Panc1 (cell line): ENCODE measurements at places on chromosomes 2 and 18. TPM values are rescaled to one million over a fixed set of nuclear protein-coding genes. Genes with fewer than 3 reads are reported as not detected.

- no peak for DNase-seq
Measured at GRCh38 chr2:54591551-54591950, 131.9 kb upstream of the EML6 start.

GRCh38 chr2:97858442-97858841 is 137.3 kb downstream of the TMEM131 start:
- DNase-seq = no peak

- DNase-seq = no peak
Measured at GRCh38 chr2:70753902-70754301, 14.1 kb downstream of the ADD2 start.

DNA sequence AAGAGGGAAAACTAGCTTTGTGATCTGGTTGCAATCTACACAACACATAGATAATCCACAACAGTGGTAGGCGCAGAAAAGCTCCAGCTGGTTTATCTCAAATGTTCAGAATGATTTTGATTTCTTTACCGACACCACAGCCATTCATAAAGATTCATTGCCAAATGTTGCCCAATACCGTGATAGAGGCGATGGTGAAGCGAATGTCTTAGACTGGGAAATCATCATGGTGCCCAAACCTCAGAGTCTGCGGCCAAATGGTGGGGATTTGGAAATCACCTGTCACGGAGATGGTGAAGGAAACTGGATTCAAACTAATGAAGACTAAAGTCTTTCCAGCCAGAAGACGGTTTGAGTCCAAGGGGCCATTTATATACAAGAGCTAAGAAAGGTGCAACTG is 48.5 kb upstream of the CCDC150 start:
- DNase-seq = no peak

Gene ABHD1
- 0.46 TPM for total RNA-seq

Gene CERKL
- total RNA-seq = 0.87 TPM
